B cell (primary cell): ENCODE measurements at places on chromosomes 2 and 18. TPM values are rescaled to one million over a fixed set of nuclear protein-coding genes. Genes with fewer than 3 reads are reported as not detected.

Gene RTP5
- not detected in 2 replicates for total RNA-seq

Gene ERFE
- total RNA-seq, result 0.17 and 0.19 TPM in 2 replicates

Gene CCDC141
- total RNA-seq, result 42.1 and 47.5 TPM in 2 replicates

Gene PREB
- 44.6 and 46.0 TPM in 2 replicates for total RNA-seq

Gene CYTIP
- 327 and 358 TPM in 2 replicates for total RNA-seq

Gene C2orf80
- total RNA-seq, result not detected in 2 replicates

Gene MOCOS
- total RNA-seq, result 0.05 TPM in 2 replicates

Gene CCDC68
- 0.32 and 0.34 TPM in 2 replicates for total RNA-seq

Gene TMEFF2
- total RNA-seq, result not detected in 2 replicates

Gene IL1F10
- not detected in 2 replicates for total RNA-seq

Gene C1QL2
- not detected in 2 replicates for total RNA-seq

Gene SLC4A3
- not detected in 2 replicates for total RNA-seq

- no peak overlapping the region for H3K4me3 ChIP-seq
- H3K27me3 ChIP-seq, result no peaks in the 10 kb centered on the region
- no peak overlapping the region for H3K27ac ChIP-seq
- H3K4me1 ChIP-seq, result peaks cover 17% of the 10 kb centered on the region
- peak; percentile 46 for DNase-seq
These were observed 206.2 kb downstream of the RPIA start for GRCh38 chr2:88897715-88898114.

DNA sequence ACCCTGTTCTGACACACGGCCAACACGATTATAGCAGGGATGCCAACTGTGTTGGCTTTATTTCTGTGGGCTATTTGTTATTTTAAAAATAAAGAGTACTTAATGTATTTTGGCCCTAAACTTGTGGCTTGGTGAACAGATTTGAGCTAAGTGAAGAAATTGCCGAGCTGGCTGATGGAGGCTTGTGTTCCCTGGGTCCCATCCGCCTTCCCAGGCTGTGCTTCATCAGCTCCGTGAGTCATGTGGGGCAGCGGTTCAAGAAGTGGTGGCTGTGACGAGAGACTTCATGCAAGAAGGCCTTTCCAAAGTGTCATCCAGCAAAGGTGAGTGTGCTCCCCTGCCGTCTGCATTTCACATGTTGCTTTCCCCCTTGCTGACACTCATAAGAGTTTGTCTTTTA is 73.6 kb upstream of the NCK2 start:
- H3K36me3 ChIP-seq, result no peaks in the 10 kb centered on the region
- DNase-seq, result no peak
- no peak overlapping the region for H3K4me3 ChIP-seq
- no peak overlapping the region for H3K27ac ChIP-seq
- H3K27me3 ChIP-seq, result no peaks in the 10 kb centered on the region
- H3K4me1 ChIP-seq, result no peaks in the 10 kb centered on the region

DNA sequence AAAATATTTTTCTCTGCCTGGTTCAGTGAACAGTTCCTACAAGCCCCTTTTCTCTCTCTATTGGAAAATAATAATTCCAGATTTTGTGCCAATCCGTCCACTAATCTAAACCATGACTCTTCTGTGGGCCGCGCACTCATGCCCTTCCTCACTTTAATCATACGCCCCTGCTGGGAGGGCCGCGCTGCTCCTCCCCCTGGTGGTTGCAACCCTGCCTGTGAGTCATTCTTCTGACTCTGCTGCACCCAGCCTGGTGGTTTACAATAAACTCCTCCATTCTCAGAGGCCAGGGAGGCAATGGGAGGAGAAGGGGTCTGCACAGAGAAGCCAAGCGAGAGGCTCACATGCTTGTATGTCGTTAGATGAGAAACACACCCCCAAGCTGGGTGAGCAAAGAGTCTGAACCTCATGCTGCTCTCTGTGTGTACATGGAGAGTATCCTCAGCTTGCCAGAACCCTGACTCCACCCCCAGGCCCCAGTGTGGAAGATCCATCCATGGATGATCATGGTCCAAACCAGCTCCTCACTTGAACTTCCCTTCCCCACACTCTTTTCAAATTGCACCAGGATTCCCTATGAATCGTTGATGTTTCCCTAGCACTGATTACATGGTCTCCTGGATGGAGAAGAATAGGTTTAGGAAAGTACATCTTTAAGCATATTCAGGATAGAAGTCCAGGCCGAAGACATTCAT is 228.9 kb downstream of the ANKRD30B start:
- no peaks in the 10 kb centered on the region for H3K36me3 ChIP-seq
- DNase-seq, result no peak
- H3K27me3 ChIP-seq, result no peaks in the 10 kb centered on the region
- H3K4me3 ChIP-seq, result no peak overlapping the region

DNA sequence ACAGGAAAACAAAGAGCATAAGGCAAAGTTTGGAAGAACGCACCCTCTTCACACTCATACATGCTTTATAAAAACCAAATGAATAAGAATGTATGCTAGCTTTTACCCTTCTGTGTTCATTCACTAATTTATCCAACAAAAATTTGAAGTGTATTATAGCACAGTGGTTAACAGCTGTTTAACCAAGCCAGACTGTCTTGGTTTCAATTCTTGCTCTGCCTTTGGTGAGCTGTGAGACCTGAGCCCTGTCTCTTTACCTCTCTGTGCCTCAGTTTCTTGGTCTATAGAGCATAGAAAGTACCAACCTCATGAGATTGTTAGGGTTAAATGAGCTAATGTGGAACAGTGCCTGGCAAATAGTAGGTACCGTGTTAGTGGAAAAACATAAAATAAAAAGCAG is 104.5 kb upstream of the TTC39C start:
- no peaks in the 10 kb centered on the region for H3K36me3 ChIP-seq
- H3K4me1 ChIP-seq, result no peaks in the 10 kb centered on the region
- H3K27me3 ChIP-seq, result no peaks in the 10 kb centered on the region
- H3K4me3 ChIP-seq, result no peak overlapping the region
- no peak for DNase-seq
- no peak overlapping the region for H3K27ac ChIP-seq

GRCh38 chr2:168039881-168040280 is 207.5 kb downstream of the STK39 start:
- no peak overlapping the region for H3K4me3 ChIP-seq
- DNase-seq, result no peak
- peaks cover 32% of the 10 kb centered on the region for H3K4me1 ChIP-seq
- no peaks in the 10 kb centered on the region for H3K36me3 ChIP-seq

GRCh38 chr18:61764381-61764780 is 128.4 kb downstream of the RNF152 start:
- no peak for DNase-seq
- no peaks in the 10 kb centered on the region for H3K27me3 ChIP-seq
- H3K27ac ChIP-seq, result no peak overlapping the region
- no peaks in the 10 kb centered on the region for H3K36me3 ChIP-seq
- H3K4me1 ChIP-seq, result no peaks in the 10 kb centered on the region
- H3K4me3 ChIP-seq, result no peak overlapping the region

GRCh38 chr2:85309699-85310321 is 18.0 kb downstream of the TGOLN2 start:
- H3K27ac ChIP-seq, result peak overlapping the region; percentile 63
- H3K4me3 ChIP-seq, result peak overlapping the region; percentile 29
- H3K36me3 ChIP-seq, result no peaks in the 10 kb centered on the region
- no peak for DNase-seq
- H3K27me3 ChIP-seq, result no peaks in the 10 kb centered on the region

GRCh38 chr2:46360303-46360702 is 63.1 kb downstream of the EPAS1 start:
- no peaks in the 10 kb centered on the region for H3K36me3 ChIP-seq
- no peak overlapping the region for H3K27ac ChIP-seq
- no peak for DNase-seq

GRCh38 chr2:241339839-241340630 is 16.1 kb upstream of the FARP2 start:
- peaks cover 15% of the 10 kb centered on the region for H3K4me1 ChIP-seq
- H3K36me3 ChIP-seq, result peaks cover 12% of the 10 kb centered on the region
- H3K27me3 ChIP-seq, result no peaks in the 10 kb centered on the region
- no peak overlapping the region for H3K27ac ChIP-seq

DNA sequence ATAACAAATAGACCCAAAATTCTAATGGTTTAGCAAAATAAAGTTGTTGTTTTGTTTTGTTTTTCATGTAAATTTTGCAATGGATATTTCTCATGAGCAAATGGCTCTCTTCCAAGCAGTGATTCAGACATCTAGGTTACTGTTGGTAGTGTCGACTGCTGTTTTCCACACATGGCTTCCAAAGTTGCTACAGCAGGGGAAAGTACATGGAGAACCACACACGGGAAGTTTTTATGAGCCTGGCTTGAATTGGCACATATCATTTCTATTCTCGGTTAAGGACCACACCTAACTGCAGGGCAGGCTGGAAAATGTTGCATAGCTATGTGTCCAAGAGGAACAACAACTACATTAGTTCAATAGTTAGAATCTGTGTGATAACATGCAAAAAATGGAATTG is 262.1 kb downstream of the GALNT13 start:
- H3K27ac ChIP-seq, result no peak overlapping the region
- DNase-seq, result no peak
- no peak overlapping the region for H3K4me3 ChIP-seq
- H3K27me3 ChIP-seq, result no peaks in the 10 kb centered on the region
